Panc1 (cell line): ENCODE measurements at places on chromosomes 5 and 9. TPM values are rescaled to one million over a fixed set of nuclear protein-coding genes. Genes with fewer than 3 reads are reported as not detected.

- DNase-seq, result no peak
Observed at GRCh38 chr5:14146725-14147124, 3.6 kb downstream of the TRIO start.

DNA sequence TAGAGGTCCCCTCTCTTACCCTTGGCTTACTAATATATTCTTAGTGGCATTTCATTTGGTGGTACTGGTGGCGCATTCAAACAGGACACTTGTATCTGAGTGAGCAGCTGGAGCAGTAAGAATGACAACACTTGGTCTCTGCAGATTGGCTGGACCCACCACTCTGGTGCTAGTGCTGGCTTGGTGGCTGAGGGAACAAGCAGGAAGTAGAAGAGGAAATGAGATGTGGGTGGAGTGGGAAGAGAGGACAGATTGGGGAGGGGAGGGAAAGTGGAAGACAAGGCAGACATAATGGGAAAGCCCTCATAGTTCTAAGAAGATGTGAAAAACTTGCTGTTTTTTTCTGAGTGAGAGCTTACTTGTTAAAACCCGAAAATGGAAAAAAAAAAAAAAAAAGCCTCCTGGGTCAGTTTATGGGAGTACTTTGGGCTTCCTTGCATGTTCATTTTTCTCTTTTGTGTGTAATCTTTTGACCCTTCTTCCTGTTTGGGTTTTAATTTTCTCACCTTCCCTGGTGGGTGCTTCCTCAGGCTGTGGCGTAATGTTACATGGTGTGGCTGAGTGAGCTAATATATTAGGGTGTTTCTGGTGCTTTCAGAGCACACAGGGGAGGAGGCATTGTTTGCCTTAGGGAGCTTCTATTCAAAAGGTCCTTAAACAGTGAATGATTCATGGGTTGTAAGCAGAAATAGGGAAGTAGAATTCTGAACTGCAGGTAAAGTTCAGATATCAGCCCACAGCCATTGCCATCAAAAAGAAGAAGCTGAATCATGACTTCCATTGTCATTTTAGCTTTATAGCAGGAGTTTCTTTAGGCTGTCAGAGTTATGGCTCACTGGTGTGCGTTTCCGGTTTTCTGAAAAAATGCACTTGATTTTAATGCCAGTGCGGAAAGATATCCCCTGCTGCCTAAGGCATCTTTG lies 52.3 kb downstream of the TLE4 start:
- DNase-seq, result no peak

- DNase-seq, result no peak
Observed at GRCh38 chr5:24998641-24999040, 353.9 kb upstream of the CDH10 start.

GRCh38 chr5:58227858-58228257 lies 232.0 kb downstream of the PLK2 start:
- no peak for DNase-seq

The PCDHA9 gene
- 0.21 TPM for total RNA-seq
